GM12865 (cell line): ENCODE measurements at places on chromosomes 3 and 15.

DNA sequence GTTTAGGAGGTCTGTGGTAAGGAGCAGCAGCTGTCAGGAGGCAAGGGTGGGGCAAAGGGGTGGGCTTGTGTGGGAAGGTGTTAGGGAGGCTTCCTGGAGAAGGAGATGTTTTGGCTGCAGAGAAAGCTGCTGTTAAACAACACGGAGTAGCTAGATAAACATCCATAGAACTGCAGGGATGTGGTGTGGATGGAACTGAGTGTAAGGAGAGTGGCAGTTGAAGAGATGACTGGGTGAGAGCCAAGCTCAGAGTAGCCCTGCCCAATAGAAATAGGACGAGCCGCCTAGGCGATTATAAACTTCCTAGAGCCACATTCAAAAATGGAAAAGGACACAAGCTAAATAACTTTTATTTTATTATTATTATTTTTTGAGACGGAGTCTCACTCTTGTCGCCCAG lies 19.9 kb downstream of the RPLP1 start:
- DNase-seq, result no peak

DNA sequence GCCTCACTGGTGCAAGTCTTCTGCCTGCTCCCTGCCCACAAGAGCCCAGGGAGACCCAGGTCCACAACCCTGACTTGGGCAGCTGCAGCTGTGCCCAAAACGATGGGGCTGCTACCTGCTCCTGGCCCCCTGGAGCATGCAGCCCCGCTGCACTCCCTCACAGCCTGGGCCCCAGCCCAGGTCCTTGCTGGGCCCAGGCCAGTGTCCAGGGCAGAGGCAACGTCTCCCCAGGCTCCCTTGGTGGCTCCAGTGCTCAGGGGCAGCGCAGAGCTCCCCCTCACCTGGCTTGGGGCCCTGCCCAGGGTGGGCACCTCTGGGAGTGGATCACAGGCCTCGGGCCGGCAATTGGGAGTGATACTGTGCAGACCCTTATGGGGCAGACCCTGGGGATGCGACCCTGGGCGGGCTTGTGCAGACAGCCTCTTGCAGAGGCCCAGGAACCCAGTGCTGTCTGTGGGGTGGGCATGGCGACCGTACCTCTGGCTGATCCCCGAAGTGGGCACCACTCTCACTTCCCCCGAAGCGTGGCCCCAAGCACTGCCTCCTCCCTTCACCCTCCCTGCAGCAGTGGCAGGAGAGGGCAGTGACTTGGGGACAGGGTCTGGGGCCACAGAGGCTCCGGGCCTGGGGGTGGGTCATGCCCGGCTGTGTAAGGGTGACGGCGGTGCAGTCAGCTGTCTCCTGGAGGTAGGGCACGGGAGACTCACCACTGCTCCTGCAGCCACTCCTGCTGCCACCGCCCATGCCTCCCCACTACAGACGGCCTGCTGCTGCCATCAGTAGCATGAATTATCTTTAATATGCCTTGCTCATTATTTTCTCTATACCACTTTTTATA lies 255.9 kb downstream of the DOCK3 start:
- DNase-seq, result no peak

DNA sequence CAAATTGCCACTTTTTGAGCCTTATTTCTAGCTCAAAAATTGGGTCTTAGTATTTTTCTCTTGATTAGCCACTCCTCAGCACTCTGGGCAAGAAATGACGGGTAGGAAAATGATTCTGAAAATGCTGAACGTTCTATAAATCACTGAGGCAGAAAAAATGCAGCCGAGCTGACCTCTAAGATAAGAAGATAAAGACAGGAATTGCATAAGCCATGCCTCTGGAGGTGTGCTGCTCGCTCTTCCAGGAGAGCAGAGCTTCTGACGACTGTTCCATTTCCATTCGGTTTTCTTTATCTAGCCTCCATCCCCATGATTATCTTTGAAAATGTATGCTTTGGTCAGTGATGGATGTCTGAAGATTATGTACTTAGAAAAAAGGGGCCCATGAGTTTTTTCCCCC lies 558.8 kb upstream of the ADAMTS9 start:
- DNase-seq, result no peak

DNA sequence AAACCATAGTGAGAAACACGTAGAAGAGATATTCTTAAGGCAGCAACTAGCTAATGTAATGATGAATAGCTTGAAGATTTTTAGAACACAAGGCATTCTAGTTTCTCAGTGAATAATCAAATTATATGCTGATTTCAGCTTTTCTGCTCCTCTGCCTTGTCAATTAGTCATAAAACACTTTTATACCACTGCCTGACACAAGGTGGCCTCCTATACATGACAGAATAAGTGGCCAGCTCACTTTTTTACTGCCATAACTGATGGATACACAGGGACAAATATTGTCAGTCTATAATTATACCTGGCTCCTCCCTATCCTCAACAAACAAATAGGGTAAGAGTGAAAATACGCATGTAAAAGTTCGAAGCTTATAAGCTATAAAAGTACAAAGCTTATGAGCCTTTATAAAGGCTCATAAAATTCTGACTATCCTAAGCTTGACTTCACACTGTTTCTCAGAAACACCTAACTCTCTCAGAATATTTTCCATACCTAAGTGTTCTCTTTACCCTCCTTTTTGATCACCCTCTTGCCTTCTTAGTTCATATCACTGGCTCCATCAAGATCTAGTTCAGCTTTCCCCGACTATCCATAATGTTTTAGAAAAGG lies 81.6 kb downstream of the HERC1 start:
- DNase-seq, result peak; percentile 73

GRCh38 chr15:28106294-28107110 lies 7.4 kb upstream of the OCA2 start:
- DNase-seq, result no peak

- no peak for DNase-seq
Observed at GRCh38 chr3:132784502-132785025, 62.4 kb upstream of the NPHP3 start.

DNA sequence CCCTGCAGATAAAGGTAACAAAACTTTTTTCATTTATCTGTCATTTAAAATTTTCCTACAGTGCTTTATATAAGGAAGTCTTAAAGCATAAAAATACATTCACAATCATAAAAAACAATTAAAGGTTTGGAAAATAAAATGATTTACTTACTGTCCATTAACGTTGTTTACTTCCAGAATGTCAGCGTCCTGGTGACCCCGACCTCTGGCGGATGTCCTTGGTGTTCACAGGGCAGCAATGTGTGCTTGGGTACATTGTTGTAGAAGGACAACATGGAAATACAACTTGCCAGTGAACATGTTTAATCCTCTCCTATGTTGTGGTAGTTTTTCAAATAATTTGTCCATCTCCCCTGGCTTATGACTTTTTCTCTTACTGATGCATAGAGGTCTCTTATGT lies 168.8 kb upstream of the NDN start:
- no peak for DNase-seq

DNA sequence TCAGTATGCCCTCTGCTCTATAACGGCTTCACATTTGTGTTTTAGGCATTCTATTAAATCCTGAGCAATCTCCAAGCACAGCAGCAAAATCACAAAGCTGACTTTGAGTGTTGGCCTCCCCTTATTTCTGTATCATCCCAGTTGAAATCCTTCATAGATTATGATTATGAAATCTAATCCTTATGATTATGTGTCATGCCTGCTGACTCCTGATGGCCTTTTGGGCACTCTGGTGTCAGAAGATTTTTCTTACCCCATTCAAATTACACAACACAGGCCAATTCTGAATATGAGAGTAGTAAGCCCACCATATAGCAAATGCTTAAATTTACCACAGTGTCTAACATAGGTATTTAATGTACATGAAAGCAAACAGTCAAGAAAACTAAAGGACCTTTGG lies 34.3 kb downstream of the CDV3 start:
- DNase-seq, result no peak

GRCh38 chr3:36282766-36283165 lies 97.5 kb upstream of the STAC start:
- DNase-seq, result no peak

DNA sequence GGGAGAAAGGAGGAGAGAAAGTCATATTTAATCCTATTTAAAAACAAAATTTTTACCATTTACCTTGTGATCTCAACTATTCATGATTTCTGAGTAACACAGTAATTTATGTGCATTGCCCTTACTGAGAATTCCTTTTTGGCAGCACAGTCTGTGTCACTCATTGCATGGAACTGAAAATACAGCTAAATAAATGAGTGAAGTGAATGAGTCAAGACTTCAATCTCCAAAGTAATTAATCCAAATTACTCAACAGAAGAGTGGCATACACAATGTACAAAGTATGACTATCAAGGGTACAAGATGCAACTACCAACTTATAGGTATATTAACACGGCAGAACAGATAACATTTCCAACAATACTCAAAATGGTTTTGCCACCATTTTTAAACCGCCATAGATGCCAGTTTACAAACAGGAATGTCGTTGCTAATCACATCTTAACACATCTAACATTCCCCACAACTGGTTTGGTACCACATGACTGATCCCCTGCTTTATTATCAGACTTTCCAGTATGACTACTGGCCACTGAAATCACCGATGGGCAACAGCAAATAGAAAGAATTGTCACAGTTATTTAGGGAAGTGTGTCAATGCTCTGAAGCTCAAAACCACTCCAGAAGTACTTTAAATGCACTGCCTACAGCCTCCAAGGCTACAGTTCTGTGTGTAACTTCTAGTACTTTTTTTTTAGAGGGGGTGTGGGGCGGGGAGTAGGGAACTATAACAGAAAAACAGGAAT lies 410.4 kb downstream of the SHQ1 start:
- DNase-seq, result no peak

DNA sequence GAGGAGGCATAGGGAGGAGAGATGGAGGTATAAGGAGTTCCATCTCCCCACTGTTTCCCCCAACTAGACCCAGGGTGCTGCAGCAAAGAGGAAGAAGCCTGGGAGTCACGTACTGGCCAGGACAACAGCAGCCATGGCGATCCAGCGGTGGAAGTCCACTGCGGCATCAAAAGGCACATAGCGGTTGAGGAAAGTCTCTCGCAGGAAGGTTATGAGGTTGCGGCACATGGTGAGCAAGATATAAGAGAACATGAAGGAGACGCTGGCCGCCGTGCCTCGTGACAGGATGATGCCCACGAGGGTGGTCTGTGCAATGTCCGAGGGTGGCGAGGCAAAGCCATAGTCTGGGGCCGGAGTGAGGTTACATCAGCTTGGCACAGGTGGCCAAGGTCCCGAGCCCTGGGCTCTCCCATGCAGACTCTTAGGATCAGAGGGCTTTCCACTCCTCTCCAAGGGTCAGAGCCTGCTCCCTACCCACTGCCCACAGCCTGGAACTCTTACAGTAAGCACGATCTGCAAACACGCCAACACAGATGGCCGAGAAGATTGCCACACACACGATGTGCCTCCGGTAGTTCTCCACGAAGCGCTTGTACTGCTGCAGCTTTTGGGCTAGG lies 14.3 kb downstream of the DUOX2 start:
- DNase-seq, result no peak

DNA sequence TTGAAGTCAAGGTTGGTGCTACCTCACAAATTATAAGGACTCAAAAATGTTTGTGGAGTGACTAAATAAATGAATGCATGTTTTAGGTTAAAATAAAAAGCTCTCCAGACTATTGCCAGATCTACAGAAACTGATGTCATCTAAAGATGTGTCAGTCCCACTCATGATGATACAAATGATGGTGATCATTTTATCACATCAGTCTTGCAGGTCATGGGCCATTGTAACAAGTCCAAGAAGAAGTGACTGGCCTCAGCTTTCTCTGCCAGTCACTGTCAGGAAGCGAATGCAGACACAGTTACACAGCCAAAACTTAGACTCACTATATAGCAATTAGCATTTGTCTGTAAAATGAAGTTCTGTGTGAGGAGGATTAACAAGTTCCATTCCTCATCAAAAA lies 18.5 kb downstream of the ATP8B4 start:
- DNase-seq, result no peak

- DNase-seq, result no peak
Observed at GRCh38 chr3:61866961-61867461, 305.6 kb downstream of the PTPRG start.

DNA sequence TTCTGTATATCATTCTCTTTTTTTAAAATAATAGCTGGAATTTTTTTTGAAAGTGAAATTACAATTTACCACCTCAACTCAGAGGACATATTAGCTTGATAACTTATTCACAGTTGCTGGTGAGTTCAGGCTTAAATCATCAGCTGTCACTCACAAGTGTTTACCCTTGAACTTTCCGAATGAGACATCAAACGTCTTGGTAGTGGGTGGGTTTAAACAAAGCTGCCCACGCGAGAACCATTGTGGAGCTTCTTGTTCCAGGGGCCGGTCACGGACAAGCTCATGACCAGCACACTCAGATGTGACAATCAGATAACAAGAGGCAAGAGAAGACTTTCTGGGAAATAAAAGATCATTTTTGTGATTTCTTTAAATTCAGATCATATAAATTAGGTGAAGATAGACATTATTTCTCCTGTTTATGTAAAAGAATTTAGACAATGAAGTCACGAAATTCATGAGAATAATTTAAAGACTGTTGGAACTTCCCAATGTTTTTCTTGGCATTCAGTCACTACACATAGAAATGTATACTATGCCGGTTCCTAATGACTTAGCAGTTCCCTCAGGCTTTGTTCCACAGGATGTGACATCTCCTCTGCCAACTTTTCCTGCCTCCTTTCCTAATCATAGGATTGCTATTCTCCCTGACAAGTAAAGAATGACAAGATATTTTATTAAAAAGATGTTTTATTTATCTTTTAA lies 29.3 kb downstream of the BTD start:
- peak; percentile 54 for DNase-seq
